Stimulated activated memory B cell treated with anti-CD40 and anti-IgM and Interleukin-4, amounts not matched to agents 10 μg/mL and 1 μg/mL and 100 μg/mL, for 72 hours (primary cell): ENCODE measurements at places on chromosomes 7 and 10.
A peak's percentile ranks its signal among the peaks of the same experiment; 100 is the strongest.

GRCh38 chr7:17142831-17143541 lies 155.5 kb upstream of the AHR start:
- no peak for ATAC-seq

DNA sequence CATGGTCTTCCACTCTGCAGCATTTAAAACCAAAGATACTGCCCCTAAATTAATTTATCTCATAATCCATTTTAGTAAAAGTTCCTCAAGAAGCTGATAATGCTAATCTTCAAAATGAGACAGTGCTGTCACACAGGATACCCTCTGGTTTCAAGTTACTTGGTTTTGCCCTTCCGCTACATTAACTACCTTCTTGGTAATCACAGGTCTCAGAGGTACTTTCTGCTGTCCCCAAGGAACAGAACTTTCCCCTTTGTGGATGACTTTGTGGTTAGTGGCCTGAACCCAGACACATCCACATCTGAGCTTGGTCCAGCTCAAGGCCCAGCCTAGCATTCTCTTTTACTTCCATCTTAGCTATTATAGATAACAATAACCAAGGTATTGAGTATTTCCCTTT lies 88.8 kb upstream of the TMEM26 start:
- ATAC-seq = peak; percentile 69

DNA sequence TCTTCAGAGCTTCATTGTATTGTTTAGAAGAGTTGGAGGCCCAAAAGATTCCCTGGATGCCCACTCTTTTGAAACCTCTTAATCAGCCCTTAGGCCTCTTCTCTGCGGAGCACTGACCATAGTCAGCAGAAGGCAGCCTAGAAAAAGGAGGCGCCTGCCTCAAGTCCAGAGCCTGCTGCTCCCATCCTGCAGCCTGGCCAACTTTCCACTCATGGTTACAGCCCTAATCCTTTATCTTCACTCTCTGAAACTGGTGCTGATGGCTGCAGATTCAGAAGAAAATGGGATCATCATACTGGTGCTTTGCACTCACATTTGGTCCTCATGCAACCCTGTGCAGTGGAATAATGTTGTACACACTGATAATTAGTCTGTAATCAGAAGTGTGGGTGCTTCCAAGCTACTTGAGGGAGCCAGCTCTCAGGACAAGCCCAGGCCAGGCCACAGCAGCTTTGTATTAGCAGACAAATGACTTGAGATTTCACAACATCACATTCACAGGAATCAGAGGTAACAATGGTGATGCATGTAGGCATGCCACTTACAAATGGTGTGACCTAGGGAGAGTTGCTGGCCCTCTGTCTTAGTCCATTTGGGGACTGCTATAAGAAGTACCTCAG lies 272.9 kb downstream of the GALNT17 start:
- no peak for ATAC-seq

- no peak for ATAC-seq
These were observed 44.7 kb downstream of the MXI1 start for GRCh38 chr10:110252151-110252550.

- no peak for ATAC-seq
These were observed 12.7 kb upstream of the KLF6 start for GRCh38 chr10:3797750-3798149.

DNA sequence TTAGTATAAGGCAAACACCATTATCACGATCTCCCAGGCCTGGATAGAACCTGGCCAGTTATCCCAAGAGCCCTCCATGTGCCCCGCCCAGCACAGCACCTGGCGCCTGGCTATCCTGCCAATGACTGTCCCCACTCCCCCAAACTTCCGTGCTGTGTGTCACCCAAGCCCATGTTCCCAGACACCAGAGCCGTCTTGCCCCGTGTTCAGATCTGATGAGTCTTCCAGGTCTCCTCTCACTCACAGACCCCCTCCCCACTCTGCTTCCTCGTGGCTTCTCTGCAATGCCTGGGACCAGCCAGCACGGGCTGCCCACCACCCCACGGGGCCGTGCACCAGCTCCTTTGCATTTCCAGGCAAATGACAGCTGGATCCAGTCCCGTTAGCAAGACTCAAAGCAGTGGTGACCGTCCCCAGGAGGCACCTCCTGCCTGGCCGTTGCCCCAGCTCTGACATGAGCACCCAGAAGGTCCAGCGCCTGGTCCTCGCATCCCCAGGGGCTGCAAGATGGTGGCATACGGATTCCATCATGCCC lies 43.8 kb upstream of the INPP5A start:
- ATAC-seq = peak; percentile 8

DNA sequence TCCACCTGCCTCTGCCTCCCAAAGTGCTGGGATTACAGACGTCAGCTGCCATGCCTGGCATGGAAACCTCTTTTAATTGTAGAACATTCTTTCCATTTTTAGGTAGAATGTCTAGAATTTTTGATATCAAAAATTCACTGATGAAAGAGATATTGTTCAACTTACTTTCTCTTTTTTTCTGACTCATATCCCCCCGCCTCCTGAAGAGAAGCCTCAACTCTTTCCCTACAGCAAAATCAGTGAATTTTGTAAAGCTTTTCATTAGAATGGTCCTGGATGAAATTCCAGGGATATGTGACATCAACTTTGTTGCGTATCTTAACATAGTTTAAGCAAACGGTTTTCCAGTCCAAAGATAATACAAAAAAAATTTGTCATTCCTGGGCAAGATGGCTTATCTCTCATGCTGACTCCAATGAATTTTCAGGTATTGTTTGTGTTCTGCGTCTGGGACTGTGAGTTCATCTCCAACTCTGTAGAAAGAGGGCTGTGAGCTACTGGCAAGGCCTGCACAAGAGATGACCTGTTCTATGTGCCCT lies 256.8 kb downstream of the BMPER start:
- no peak for ATAC-seq

DNA sequence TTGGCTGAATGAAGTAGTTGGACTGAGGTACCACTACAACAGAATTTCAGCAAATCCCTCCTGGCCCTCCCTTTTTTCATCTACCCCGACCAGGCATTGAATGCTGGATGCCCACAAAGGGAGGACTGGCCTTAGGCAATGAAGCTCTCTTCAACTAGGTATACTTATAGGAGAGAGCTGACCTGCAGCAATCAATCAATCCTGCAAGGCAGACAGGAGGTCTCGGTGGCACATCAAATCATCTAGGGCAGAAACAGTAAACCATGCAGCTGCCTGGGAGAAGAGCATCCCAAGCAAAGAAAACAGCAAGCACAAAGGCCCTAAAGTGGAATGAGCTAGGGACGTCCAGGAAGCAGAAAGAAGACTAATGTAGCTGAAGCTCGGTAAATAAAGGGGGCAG lies 2.4 kb upstream of the ABRAXAS2 start:
- ATAC-seq = no peak

GRCh38 chr10:4177791-4178190 lies 392.8 kb upstream of the KLF6 start:
- ATAC-seq = no peak

DNA sequence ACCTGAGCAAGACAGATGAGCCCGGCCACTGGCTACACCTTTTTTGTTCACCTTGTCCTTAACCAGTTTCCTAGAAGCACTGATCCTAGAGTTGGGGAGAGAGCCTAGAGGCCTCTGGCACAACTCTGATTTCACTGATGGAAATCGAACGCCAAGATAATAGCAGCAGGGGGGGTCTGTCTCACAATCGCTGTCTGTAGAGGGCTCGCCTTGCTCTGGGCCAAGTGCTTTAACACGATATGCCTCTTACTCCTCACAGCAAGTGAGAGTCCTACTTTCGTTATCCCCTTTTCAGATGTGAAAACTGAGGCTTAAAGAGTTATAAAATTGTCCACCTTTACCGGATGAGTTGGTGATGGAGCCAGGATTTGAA lies 472 bp downstream of the RASSF4 start:
- no peak for ATAC-seq

GRCh38 chr10:88209837-88210561 lies 346.6 kb downstream of the PTEN start:
- no peak for ATAC-seq

GRCh38 chr10:12750526-12751201 lies 250.8 kb downstream of the CCDC3 start:
- no peak for ATAC-seq

DNA sequence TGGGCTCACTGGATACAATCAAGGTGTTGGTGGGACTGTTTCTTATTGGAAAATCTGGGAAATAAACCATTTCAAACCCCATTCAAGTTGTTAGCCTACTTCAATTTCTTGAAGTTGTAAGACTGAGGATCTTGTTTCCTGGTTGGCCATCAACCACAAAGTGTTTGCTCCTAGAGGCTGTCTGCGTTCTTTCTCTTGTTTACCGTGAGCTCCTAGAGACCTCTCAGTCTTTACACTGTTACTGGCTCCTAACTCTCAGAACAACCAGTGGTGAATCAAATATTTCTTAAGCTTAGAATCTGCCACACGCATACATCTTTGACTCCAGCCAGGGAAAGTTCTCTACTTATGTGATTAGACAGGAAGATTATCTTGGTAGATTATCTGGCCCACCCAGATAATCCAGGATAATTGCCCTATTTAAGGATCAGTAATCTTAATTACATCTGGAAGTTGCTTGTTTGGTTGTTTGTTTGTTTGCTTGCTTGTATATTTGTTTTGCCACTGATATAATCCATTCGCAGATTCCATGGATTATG lies 798.7 kb downstream of the IPMK start:
- ATAC-seq = no peak

GRCh38 chr10:21355591-21356011 lies 169.9 kb downstream of the SKIDA1 start:
- no peak for ATAC-seq

DNA sequence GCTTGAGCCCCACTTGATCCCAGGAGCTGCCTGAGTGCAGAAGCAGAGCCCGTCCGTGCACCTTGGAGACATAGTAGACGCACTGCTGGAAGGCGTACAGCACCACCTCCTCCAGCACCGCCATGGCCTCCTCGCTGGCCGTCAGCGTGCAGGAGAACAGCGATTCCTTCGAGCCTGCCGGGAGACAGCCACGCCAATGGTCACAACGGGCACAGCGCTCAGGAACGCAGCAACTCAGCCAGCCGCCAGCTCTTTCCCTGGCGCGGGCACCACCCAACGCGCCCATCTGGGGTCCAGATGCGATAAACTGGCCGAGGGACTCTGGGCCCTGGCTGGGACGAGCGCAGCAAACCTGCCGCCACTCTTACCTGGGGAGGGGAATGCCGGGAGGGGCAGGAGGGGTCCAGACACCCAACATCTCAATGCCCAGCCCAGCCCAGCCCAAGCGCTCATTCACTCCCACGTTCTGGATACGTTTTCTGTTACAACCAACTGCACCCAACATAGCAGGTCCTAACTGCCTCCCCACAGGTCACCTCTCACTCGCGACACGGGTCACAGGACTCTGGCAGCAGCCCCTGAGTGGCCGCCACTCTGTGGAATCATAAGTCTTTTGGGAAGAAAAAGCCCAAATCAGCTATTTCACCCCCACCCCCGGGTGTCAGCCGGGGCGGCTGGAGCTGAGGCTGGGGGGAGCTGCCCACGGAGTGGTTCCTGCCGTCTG lies 41.9 kb downstream of the AP5Z1 start:
- ATAC-seq = no peak

DNA sequence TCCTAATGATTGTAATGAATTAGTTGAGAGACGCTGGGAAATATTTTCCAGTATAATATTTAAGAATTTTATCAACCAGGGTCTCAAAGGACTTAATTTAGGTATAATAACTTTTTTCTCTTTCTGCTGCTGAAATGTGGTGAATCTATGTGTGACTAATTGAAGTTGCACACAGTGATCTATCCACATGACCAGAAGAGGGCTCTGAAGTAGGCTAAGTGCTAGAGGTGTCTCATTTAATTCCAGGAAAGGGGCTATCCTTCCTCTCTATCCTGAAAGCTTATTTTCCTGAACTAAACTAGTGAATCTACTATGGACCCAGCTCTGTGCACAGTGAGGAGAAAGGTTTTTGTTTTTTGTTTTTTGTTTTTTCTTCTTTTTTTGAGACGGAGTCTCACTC lies 294.4 kb upstream of the MYO3A start:
- no peak for ATAC-seq

- no peak for ATAC-seq
These were observed 131.0 kb upstream of the AOAH start for GRCh38 chr7:36855330-36855729.

- ATAC-seq = no peak
These were observed 76.0 kb upstream of the ADO start for GRCh38 chr10:62728479-62728878.

DNA sequence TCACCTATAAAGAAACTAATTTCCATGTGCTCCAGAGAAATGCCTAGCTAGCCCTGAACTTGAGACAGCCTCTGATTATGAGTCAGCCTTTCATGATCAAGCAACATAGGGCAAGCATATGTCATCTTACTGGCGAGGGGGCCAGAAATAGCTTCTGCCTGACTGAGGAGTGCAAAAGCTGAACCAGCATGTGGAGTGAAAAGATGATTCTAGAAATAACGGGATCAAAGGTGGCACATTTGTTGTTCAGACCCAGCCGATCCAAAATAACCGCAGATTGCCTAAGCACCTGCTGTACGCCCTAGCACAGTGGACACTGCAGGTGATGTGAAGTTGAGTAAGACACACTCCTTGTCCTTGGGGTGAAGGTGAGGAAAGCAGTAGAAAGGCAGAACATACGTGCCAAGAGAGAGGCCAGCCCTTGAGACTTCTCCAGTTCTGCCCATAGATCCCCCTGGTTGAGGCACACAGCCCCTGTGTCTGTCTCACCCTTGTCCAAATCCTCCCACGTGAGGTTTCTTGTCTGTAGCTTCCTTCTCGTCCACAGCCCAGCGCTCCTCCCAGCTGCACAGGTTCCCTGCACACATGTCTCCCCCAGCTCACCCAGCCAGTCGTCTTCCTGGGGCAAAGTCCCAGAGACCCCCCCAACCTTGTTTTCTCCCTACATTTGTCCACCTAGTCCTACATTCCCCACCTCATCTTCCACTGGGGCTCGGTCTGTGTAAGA lies 2.8 kb upstream of the BCL7B start:
- ATAC-seq = no peak

DNA sequence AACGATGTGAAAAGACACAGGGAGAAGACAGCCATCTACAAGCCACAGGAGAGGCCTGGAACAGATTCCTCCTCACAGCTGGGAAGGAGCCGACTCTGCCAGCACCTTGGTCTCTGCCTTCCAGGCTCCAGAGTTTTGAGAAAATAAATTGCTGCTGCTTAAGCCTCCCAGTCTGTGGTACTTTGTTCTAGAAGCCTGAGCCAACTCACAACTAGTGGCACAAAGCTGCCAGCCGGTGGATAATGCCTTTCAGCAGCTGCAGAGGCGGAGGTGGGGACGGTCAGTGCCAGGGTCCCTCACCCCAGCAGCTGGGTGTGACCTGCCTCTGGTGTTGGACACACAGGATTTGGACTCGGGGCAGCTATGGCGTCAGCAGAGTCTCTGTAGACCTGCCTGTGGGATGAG lies 255.4 kb upstream of the PITRM1 start:
- no peak for ATAC-seq
